Stimulated activated CD8-positive, alpha-beta memory T cell treated with anti-CD3 and anti-CD28 coated beads, Interleukin-4, amount 100 ng/mL, for 1 hour (primary cell): ENCODE measurements at places on chromosomes 7 and 10.

DNA sequence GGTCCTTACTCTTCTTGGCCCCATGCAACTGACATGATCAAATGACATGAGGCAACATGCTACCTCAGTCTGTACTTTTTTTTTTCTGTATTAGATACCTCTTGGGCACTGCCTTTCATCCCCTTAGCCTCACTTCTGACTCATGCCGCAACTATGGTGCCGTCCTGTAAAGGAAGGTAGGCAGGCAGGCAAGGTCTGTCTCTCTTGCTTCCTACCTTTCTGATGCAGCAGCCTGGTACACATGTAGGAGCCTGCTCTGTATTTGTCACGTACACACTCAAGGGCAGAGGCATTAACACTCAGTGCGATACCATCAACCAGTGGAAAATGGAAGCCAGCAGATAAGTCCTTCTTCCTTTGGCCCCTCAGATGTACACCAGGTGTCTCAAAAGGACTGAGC, 146.7 kb downstream of the ATE1 start:
- DNase-seq, result no peak

- DNase-seq, result no peak
These were observed 137.7 kb downstream of the RTKN2 start for GRCh38 chr10:62130948-62131347.

DNA sequence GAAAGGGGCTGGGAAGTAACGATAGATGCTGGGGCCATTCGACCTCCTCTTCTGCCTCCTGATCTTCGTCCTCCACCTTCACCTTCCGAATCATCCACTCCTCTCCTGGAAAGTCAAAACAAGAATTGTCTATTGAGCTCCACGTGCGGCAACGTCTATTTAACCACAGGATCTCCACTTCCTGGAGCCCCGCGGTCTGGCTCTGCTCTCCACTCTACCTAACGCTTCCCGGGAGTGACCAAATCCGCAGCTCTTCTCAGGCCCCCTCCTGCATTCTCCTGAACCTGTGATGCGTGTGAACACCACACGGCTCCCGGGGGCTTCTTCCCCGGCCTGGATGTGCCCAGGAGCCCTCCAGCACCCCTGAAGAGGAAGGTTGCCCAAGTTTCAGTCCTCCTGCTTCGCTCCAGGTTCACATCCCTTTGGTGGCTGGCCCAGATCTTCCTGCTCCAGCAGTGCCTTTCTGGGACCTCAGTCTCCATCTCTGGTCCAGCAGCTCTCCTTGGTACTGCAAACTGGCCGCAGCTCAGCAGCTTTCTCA, 7.2 kb downstream of the ZNF467 start:
- no peak for DNase-seq

DNA sequence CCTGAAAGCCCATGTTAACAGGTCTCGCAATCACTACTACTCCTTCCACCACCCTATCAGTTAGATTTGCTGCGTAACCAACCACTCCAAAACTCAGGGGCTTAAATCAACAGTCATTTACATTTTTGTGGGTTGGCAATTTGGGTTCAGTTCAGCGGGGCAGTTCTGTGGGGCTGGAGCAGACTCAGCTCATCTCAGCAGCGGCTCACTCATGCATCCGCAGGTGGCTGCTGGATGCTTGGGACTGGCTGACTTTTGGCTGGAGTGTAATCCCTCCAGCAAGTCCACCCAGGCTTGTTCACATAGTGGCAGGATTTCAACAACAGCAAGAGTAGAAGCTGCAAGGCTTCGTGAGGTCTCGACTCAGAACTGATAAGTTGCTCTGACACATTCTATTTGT, 79.2 kb downstream of the NEUROD6 start:
- DNase-seq, result no peak

GRCh38 chr10:3418041-3418754, 245.6 kb upstream of the PITRM1 start:
- DNase-seq, result no peak

DNA sequence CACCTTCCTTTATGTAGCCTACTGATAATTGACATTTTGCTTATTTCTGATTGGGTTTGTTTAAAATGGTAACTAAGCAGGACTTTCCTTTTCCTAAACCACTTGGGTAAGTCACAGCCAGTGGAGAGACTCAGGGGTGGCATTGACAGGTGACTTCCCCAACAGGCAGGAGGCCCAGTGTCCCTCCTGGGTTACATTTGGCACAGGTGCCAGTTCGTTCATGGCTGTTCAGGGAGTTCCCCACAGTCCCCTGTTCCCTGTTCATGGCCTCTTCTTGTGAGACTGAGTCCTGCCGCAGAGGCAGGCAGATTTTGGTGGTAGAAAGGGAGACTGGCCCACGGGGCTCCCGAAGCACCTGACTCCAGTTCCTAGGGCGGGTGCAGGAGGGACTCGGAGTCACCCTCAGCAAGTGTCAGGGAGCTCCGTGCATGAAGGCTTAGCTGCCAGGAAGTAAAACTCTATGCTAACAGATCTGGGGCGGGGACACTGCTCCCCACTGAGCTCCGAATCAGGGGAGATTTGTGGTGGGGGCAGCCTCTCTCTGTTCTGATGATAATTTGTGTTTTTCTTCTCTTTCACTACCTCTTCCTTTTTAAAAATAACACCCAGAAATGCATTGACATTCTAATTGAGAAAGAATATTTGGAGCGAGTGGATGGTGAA, 84.1 kb downstream of the EZH2 start:
- DNase-seq, result no peak

DNA sequence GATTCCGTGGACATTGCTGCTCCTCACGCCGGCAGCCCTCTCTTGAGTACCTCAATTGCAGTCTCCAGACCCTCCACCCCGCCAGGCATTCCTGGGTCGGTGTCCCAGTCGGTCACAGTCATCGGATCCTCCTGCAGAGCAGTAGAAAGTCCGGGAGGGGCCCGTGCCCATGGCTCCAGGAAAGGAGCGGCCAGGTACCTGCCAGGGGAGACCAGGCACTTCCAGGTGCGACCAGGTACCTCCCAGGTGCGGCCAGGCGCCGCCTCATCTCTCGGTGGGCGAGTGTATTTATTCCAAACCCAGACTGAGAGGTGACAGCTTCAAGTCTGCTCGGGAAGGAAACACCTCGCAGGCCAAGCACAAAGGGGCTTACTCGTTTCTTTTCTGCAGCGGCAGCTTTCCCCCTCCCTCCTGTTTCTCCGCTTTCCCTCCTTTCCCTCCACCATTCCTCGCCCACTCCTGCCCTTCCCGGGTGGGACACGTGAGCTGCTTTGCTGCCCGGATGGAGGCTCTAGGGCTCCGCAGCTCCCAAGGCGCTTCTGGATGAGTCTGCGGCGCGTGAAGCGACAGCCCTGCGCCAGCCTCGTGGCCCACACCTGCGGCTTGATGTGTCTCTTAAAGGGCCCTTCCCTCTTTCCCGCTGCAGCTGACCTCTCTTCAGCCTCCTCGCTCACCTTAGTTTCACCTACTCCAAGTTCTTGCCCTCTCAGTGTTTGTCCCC, 39.4 kb upstream of the AGK start:
- DNase-seq, result no peak

- peak; percentile 41 for DNase-seq
These were observed 123.1 kb upstream of the ADO start for GRCh38 chr10:62681211-62681940.

GRCh38 chr10:44033008-44033407, 351.9 kb downstream of the CXCL12 start:
- no peak for DNase-seq

DNA sequence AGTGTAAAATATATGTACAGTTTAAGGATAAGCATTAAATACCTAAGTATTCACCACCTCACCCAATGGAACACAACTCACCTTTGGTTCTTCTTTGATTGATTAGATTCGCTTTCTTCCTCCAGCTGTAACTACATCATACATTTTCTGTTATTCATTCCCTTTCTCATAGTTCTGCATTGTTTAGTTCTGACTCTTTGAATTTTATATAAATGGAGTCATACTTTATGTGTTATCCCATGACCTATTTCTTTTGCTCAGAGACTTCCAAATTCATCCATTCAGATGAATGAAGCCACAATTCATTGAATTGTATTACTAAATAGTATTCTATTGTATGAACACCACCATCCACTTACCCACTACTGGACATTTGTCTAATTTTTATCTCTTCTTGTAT, 12.3 kb downstream of the THNSL1 start:
- no peak for DNase-seq

GRCh38 chr10:422241-422640, 267.2 kb downstream of the DIP2C start:
- DNase-seq, result no peak

DNA sequence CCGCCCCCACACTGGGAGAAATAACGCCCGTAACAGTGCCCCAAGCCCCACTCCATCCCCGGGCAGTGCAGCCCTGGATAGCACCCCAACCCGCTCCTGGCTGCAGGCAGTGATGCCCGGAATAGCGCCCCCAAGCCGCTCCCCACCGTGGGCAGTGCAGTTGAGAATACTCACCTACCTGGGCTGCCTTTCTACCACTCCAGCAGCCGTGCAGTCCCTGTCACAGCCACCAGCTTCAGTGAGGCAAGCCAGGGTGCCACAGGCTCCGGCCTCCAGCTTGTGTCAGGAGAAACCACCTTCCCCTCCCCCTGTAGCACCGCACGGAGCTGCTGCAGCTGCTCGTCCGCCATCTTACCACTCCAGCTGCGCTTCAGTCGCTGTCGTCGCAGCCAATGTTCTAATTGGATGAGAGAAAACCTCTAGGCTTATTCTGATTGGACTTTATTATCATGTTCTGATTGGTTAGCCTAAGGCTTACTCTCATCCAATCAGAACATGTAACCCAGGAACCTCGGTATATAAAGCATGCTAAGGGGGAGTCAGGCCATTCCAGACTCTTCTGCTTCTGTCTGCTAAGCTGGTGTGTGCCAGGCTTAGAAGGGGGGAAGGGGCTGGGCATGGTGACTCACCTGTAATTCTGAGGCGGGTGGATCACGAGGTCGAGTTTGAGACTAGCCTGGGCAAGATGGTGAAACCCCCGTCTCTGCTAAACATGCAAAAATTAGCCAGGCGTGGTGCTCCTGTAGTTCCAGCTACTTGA, 53.2 kb upstream of the ZNF33B start:
- no peak for DNase-seq

- no peak for DNase-seq
These were observed 352.6 kb downstream of the PRPF18 start for GRCh38 chr10:13939391-13939790.

DNA sequence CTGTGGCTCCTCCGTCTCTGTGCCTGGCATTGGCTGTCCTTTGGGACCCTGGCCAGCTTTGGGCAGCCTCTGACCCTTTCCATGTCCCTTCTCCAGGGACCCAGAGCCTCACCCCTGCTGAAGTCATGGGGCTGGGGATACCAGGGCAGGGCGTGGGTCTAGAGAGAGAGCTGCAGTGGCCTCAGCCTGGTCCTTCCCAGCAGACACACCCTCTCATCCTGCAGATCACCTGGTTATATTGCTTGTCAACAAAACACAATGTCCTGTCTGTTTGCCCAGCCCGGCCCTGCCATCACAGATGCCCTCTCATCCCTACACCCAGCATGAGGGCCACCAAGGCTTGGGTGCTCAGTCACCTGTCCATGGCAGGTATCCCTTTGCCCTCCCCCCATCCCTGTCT, 1.8 kb downstream of the MUC17 start:
- no peak for DNase-seq

- no peak for DNase-seq
These were observed 529 bp downstream of the CLDN3 start for GRCh38 chr7:73769481-73770001.

GRCh38 chr10:26909753-26910152, 49.0 kb upstream of the ABI1 start:
- no peak for DNase-seq

GRCh38 chr7:128767475-128768110, 8.0 kb downstream of the OPN1SW start:
- DNase-seq, result no peak

- DNase-seq, result no peak
These were observed 281.5 kb upstream of the PHYHIPL start for GRCh38 chr10:58894929-58895328.

GRCh38 chr7:133797818-133798520, 329.2 kb upstream of the LRGUK start:
- no peak for DNase-seq

GRCh38 chr7:17274551-17275245, 23.8 kb upstream of the AHR start:
- DNase-seq, result no peak

GRCh38 chr7:140564643-140565042, 76.0 kb downstream of the DENND2A start:
- no peak for DNase-seq

DNA sequence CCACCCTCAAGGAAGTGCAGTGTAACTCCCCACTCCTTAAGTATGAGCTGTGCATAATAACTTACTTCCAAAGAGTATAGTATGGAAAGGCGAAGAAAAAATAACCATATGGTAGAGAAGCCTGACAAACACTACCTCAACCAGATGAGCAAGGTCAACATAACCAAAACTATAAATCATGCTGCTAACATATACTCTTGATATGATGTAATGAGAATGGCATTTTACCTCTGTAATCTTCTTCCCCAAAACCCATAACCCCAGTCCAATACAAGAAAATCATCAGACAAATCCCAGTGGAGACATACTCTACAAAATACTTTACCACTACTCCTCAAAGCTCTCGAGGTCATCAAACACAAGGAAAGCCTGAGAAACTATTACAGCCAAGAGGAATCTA, 15.8 kb downstream of the OSBPL3 start:
- DNase-seq, result no peak

DNA sequence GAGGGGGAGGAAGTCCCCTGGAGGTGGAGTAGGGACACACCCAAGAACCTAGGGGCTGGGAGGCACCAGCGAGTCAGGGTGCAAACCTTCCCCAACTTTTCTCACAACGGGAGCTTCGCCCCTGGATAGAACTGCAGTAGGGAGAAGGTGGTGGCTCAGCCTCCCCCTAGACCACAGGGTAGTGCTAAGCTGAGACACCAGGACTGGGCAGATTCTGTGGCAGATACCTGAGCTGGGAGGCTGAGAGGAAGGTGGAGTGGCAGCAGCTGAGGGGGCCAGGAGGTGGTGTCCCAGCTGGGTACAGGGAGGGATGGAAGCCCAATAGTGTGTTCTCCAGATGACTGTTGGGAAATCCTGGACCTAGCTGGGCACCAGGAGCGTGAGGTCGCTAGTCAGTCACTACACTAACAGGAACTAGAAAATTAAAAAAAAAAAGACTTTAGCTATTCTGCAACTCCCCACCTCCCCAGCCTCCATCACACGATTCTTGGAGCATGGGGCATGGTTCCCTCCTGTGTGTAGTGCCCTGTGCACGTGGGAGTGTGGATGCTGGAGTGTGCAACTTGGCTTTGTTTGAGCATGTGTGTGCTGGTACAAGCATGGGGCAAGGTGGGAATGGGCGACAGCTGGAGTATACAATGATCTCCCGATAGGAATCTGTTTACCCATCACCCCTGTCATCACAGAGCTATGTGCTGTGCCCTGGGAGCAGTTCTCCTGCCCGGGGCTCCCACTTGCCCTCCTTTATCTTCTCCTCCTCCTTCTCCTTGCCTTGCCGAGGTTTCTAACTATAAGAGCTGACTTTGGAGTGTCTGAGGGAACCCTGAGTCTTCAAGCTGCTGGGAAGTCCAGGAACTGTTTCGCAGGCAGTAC, 8.8 kb upstream of the TRPV6 start:
- no peak for DNase-seq

GRCh38 chr10:13820119-13820963, 233.6 kb downstream of the PRPF18 start:
- DNase-seq, result no peak

- DNase-seq, result no peak
These were observed 76.8 kb downstream of the NPSR1 start for GRCh38 chr7:34734771-34735170.
